ENCODE measurements at places on chromosomes 7 and 10.

DNA sequence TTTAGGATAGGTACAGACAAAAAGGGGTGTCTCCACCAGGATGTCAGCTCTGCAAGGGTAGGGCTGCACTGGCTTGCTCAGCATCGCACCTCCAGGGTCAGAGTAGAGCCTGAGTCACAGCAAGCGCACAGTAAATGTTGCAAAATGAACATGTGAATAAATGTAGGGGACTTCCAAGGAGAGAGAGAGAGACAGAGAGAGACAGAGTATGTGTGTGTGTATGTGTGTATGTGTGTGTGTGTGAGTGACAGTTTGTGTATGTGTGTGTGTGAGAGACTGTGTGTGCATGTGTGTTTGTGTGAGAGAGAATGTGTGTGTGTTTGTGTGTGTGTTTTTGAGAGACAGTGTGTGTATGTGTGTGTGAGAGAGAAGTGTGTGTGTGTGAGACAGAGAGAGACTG, 163.3 kb downstream of the RPS24 start:
- no peak for DNase-seq

GRCh38 chr7:99129536-99129935, 14.4 kb downstream of the SMURF1 start:
- DNase-seq: no peak

DNA sequence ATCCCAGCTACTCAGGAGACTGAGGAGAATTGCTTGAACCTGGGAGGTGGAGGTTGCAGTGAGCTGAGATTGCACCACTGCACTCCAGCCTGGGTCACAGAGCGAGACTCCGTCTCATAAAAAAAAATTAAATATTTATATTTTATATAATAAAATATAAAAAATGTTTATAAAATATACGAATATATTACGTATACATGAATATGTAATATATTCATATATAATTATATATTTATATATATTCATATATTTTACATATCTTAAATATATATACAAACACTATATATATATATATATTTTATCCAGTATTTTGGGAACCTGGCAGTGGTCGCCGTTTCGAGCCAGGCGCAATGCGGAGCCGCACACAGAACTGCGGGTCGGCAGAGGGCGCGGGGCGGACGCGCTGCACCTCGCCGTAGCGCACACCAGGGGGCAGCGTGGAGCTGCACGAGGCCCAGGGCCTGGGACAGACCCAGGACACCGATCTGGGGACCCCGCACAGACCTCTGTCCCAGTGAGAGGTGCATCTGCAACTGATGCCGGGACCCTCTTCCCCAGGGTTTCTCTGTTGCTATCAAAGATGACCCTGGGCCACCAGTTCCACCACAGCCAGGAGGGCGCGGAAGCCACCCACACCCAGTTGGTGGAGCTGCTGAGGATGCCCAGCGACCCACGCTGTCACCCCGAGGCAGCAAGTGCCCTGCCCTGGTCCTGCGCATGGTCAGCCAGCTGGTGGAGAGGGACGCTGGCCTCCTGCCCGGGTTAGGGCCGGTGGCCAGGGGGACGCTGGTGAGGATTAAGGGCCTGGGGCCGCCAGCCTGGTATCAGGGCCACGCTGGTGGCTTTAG, 22.7 kb downstream of the AP5Z1 start:
- DNase-seq: no peak

GRCh38 chr7:6271060-6271658, 1.3 kb downstream of the CYTH3 start:
- peak; percentile 72 for DNase-seq

GRCh38 chr10:72502581-72502980, 123.3 kb downstream of the MICU1 start:
- no peak for DNase-seq

DNA sequence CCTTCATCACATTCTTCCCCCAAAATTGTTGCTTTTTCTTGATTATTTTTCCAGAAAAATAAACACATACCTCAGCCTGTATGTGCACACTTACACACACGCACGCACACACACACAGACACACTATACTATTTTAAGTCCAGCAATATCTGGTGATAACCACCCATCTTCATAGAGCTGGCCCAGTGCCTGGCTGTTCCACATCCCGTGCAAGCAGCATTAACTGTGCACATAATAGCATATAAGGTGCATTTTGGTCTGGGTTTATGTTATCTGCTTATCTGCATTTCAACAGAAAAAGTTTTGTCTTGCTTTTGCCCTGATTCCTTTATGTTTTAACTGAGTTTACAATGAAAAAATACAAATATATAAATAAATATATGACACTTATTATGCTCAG, 143.1 kb upstream of the KLF6 start:
- DNase-seq: no peak

- DNase-seq: peak; percentile 24
Measured at GRCh38 chr10:17785276-17785930, 23.7 kb upstream of the MRC1 start.

GRCh38 chr7:1662101-1662500, 8.0 kb upstream of the ELFN1 start:
- DNase-seq: no peak

GRCh38 chr7:84950836-84951235, 236.0 kb downstream of the SEMA3D start:
- no peak for DNase-seq

DNA sequence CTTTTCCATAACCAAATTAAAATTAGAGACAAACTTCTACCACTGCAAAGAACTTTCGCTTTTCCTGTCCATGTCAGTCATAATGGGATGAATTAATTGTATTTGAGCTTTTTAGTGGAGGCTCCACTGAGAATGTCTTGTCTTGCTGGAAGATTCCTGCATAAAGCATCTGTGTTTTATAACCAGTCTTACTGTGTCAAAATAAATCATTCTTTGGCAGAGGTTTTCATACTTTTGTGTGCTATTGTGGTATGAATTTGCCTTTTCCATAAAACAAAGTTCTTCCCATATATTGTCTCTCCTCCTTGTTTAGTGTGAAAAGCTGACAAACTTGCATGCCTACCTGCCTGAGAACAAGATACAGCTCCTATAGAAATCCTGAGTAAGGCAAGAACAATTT, 124.8 kb upstream of the CCDC6 start:
- DNase-seq: no peak

DNA sequence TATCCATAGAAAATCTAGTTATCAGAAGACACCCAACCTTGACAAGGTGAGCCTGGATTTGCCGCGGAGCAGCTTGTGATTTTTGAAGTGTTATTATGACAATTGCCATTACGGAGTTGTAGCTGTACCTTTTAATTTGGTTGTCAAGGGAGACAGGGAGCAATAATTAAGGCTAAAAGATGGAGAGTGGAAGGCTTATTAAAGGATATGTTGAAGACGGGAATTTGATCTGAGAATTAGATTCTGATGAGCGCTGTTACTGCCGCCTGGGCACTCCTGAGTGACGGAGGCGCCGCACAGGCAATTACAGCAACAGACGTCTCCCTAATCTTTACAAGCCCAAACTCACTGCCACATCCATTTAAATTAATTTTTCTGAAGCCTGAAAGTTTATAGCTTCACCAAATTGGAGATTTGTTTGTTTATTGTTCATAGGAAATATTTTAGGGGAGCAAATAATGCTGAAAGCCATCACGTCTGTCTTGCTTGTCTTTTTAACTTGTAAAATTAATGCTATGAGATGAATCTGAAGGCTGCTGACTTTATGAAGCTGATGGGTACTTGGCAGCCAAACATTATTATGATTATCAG, 475.0 kb upstream of the ADARB2 start:
- DNase-seq: no peak

- no peak for DNase-seq
Measured at GRCh38 chr7:150734254-150734653, 3.0 kb upstream of the GIMAP5 start.

DNA sequence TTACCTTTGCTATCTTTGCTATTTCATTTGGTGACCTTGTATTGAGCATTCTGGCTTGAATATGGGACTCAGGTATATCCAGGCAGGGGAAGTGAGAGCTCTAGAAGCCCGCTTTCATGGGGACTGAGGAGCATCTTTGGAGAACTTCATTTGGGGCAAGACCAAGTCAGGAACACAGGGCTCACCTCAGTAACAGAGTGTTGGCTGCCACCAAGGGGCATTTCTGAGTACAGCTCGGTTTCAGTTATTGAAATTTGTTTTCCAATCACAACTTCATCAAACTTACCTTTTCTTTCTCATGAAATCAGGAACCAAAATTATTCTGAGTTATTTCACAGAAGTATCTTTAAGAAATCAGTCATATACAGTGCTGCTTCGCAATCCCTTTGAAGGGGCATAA, 337.2 kb downstream of the C7orf25 start:
- no peak for DNase-seq

- DNase-seq: no peak
Measured at GRCh38 chr10:70673043-70673928, 980 bp downstream of the ADAMTS14 start.

GRCh38 chr7:88344956-88345832, 38.5 kb upstream of the STEAP4 start:
- peak; percentile 30 for DNase-seq

DNA sequence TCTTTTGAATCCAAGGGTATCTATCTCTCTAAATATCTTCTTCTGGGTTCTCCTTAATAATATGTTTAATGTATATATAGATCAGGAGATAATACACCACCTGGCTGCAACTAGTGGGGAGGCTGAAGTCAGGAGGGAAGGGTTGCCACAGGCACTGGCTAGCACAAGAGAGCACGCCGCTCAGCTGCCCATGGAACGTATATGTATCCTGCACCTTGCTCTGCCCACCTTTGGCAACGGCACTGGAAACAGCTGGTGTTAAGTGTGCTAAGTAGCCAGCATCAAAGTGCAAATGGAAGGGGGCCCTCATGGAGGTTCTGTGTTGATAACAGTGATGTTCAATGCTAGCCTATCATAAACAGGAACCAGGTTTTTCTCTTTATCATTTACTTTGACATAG, 49.8 kb upstream of the FAM133B start:
- DNase-seq: no peak

DNA sequence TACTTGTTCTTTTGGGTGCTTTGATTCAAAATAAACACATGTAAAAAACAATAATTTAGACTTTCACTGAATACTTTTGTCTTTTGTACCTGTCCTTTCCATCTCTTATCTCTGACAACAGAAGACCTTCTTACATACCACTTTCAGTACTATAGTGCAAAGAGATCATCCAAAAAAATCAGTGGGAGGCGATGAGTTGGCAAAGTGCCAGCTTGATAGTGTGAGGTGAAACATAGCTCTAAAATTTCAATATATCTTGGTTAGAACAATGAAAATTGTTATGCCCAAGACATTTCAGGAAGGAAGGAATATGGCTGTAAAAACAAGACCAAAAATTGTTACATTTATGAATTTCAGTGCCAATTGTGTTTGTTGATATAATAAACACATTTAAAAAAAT, 390.2 kb upstream of the COBL start:
- DNase-seq: no peak

GRCh38 chr7:4225361-4225771, 456.7 kb upstream of the FOXK1 start:
- no peak for DNase-seq

DNA sequence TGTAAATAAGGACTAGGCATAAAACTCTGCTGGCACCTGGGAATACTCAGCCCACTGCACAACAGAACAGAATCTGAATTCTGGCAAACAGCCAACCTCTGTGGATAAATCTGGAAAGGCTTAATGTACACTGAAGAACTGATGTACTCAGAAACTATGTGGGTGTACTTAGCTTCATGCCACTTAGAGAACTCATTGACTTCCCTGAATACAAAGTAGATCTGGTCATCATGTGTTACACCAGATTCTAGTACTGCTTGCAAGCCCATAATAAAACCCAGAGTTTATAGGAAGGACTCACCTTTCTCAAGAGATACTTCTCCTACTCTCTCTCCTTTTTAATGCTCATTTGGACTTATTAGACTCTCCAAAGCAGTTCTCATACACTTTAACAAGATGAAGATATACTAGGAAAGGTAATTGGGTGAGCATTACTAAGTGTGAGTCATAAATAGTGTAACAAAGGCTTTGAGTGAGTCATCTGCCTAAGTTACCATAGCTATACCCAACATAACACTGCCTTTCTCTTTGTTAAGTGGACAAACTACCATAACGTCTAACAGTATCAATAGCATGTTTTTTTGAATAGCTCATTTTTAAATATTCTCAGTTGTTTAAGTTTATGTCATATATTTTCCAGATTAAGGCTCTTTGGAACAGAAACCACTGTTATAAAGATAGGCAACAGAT, 309.1 kb downstream of the MDFIC start:
- no peak for DNase-seq

GRCh38 chr10:52757773-52758172, 14.8 kb downstream of the MBL2 start:
- no peak for DNase-seq

DNA sequence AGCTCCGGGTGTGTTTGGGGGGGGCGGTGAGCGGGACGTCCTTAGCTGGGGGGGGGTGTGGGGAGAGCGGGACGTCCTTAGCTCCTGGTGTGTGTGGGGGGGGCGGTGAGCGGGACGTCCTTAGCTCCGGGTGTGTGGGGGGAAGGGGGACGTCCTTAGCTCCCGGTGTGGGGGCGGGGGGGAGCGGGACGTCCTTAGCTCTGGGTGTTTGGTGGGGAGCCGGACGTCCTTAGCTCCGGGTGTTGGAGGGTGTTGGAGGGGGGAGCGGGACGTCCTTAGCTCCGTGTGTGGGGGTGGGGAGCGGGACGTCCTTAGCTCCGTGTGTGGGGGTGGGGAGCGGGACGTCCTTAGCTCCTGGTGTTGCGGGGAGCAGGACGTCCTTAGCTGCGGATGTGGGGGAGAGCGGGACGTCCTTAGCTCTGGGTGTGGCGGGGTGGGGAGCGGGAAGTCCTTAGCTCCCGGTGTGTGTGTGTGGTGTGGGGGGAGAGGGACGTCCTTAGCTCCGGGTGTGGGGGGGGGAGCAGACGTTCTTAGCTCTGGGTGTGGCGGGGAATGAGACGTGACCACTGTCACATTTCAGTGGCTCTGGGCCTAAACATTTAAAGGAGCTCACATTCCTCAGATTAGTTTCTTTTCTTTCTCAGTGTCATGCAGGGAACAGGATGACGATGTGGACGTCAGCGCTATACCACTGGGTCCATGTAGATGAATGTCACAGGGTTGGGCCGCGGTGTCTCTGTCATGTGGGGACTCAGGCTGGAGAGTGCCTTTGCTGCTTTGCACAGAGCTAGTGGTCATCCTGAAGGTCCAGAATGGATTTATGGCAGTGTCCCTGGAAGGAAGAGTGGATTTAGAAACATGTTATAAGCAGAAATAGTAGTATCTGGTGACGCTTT, 7.5 kb downstream of the DYNC2I1 start:
- no peak for DNase-seq

DNA sequence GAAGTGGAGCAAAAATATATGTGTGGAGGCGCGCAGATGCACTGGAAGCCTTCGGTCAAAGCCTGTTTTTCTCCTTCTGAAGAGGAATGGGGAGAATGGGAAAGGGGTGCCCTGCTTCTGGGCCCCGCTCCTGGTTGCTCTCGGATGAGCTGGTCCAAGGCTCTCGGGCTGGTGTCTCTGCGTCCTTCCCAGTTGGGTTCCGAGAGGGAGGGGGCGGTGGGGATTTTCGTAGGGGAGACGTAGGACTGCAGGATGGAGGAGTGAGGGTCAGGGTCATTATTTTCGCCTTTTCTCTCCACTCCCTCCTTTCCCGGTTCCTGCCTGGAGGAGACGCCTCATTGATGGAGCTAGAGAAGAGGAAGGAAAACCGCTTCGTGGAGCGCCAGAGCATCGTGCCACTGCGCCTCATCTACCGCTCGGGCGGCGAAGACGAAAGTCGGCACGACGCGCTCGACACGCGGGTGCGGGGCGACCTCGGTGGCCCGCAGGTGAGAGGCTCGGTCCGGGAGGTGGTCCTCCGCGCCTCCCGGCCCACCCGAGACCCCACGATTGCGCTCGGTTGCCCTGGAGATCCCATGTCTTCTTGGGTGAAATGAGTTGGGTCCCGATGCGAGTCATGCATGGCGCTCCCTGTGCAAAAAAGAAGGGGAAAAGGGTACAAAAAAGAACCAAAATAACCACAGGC, 790 bp downstream of the ADAM22 start:
- DNase-seq: peak; percentile 62

- no peak for DNase-seq
Measured at GRCh38 chr10:3194871-3195270, 22.3 kb upstream of the PITRM1 start.
